ENCODE measurements at places on chromosomes 5 and 9.

- no peak for DNase-seq
Measured at GRCh38 chr9:35748242-35748857, 678 bp downstream of the GBA2 start.

DNA sequence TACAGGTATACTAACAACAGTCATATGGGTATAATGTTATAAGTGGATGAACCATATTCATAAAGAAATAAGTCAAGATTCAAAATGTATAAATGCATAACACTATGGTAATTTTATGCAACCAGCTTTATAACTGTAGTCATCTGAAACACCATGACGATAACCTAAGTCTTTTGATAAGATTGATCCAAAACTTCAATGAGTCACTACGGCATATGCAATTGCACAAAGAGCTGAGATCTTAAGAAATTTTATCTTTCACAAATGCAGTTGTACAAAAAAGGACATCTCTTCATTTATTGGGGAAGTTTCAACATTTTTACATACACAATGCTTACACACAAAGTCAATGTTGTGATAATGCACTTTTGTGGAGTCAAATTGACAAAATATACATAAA is 20.3 kb downstream of the FAM81B start:
- no peak for DNase-seq

GRCh38 chr5:40904205-40904993 is 4.9 kb upstream of the C7 start:
- peak; percentile 26 for DNase-seq

DNA sequence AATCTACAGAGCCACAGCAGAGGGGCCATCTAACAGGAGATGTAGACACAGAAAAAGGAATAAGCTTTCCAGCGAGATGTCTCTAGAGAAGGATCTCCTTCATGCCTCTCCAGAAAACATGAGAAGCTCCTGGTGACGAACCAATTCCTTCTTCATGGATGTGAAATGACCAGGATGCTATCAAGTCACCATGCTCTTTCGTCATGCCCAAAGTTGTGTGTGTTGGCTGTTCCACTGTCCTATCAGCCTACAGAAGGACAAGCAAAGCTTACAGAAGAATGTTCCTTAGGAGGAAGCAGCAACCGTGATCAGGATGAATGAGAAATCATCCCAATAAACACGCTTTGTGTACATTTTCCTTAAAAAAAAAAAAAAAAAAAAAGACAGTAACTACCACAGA is 54.4 kb downstream of the ALDH7A1 start:
- no peak for DNase-seq

- DNase-seq, result no peak
Measured at GRCh38 chr5:138677782-138678181, 75.4 kb upstream of the CTNNA1 start.

- DNase-seq, result no peak
Measured at GRCh38 chr9:70534061-70534460, 119.6 kb upstream of the KLF9 start.

- no peak for DNase-seq
Measured at GRCh38 chr9:98144631-98145030, 25.6 kb upstream of the TRIM14 start.

GRCh38 chr9:77892171-77892570 is 139.4 kb downstream of the GNAQ start:
- DNase-seq, result no peak

DNA sequence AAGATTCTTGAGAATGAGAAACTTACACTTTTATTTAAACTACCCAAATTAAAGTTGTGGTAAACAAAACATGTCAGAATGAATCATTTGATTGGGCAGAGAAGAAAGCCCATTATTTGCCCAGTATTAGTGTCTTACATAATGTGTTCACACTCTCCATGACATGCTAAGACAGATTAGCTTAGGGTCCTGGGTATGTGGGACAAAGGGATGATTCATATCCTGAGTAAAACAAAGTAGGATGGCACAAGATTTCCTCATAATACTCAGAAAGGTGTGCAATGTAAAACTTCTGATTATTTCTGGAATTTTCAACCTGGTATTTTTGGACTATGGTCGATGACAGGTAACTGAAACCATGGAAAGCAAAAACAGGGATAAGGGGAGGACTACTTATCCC is 183.9 kb upstream of the POU5F2 start:
- DNase-seq, result no peak

- no peak for DNase-seq
Measured at GRCh38 chr9:90245661-90246060, 397.0 kb downstream of the DIRAS2 start.

DNA sequence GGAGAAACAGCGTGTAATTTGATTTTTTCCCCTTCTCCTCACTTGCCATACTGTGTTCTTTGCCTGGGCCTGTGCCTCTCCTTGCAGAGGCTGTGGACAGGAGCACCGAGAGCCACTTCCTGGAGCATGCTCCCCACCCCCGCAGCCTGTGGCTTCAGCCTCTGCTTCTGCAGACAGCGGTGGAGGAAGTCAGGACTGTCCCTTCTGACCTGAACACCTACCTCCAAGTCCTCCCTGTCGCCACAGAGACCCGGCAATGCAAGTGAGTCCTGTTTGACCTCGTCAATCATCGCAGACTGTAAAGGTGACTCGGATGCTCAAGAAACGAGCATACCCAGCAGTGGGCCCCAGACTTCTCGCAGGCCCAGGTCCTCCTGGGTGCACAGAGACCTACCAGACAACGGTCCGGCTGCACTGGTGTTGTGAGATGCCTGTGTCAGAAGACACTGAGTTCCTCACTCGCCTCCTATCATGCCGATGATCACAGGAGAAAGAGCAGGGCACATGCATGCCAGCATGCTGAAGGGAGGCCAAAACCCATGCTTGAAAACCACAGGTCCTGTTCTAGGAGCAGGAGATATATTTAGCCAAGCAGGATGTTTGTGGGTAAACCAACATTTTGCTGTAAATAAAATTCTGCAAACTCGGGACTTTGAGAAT is 198.8 kb downstream of the AUH start:
- no peak for DNase-seq

DNA sequence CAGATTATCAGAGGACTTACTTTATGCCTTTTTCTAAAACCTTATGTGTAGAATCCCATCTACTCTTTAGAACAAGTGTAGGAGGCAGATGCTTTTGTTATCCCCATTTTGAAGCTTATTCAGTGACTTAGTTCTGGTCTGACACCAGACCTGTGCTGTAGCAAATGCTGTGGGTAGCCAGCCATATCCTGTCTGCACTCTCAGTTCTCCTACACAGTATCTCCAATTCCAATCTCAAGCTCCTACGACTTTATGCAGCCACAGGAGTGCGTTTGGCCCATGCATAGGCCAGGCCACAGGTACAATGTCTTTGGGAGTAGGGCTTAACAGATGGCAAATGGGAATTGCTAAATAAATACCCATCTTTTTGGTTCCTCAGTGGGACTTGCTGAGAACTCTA is 292.6 kb downstream of the MCTP1 start:
- DNase-seq, result no peak

DNA sequence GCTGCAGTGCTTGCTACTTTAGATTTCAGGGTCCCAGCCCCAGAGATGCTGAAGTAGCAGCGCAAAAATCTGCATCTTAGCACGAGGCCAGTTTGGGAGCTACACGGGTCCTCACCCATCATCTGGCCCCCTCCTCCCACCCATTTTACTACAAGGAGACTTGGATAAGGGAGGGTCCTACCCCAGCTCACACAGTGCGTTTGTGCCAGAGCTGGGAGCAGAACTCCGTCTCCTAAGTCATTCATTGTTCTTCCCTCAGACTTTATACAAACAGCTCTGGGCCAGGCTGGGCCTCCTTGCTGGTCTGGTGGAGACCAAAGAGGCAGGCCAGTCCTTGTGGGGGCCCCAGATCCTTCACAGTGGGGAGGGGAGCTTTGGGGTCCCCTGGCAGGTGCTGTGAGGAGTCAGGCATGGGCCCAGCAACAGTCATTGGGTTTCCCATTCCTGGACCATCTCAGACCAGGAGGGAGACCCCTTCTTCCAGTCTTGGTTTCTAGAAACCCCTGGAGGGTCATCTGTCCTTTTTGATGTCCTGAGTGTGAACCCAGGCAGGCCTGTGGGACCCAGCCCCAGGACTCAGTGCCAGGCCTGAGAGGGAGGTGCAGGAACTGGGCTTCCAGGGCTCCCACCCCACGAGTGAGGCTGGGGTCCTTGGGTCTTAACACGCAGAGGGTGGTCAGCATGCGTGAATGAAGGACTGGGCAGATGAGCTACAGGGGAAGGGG is 2.3 kb upstream of the IL17B start:
- no peak for DNase-seq

DNA sequence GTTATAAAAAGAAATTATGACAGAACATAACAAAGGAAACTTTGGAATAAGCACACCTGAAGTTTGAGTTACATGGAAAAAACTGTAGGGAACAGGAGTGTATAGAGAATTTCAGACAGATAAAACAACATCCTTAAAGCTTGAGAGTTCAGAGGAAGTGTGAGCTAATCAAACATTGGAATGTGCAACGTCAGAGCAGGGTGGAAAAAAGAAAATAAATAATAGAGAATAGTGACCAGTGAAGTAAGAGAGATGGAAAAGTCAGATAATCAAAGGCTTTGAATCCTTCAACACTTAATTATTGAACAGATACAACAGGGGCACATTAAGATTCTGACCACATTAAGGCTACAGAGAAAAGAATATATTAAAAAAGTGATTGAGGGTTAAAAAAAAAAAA is 128.5 kb upstream of the CDH10 start:
- DNase-seq, result no peak

GRCh38 chr9:72477930-72478518 is 43.4 kb upstream of the TMC1 start:
- no peak for DNase-seq

GRCh38 chr9:136138566-136138965 is 19.9 kb upstream of the TMEM250 start:
- DNase-seq, result no peak

All from AG04449 (cell line).